ENCODE measurements at places on chromosomes 6 and 20.
A peak's percentile ranks its signal among the peaks of the same experiment; 100 is the strongest.

DNA sequence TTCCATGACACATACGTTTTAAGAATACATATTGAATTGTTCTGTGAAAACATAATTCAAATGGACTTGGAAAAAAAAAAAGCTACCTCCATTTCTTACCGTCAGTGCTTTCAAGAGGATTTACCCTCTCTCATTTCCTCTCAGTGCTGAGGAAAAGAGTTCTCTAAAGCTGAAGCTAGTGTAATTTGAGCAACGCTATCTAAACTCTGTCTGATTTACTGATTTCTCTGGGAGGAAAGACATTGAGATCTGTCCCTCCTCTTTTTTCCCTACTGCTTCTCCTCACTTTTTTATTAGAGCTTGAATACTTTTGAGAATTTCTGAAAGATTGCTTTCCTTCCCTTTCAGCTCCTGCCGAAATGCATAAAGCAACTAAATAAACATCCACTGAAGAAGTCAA is 41.2 kb upstream of the GRIK2 start:
- DNase-seq, result no peak

DNA sequence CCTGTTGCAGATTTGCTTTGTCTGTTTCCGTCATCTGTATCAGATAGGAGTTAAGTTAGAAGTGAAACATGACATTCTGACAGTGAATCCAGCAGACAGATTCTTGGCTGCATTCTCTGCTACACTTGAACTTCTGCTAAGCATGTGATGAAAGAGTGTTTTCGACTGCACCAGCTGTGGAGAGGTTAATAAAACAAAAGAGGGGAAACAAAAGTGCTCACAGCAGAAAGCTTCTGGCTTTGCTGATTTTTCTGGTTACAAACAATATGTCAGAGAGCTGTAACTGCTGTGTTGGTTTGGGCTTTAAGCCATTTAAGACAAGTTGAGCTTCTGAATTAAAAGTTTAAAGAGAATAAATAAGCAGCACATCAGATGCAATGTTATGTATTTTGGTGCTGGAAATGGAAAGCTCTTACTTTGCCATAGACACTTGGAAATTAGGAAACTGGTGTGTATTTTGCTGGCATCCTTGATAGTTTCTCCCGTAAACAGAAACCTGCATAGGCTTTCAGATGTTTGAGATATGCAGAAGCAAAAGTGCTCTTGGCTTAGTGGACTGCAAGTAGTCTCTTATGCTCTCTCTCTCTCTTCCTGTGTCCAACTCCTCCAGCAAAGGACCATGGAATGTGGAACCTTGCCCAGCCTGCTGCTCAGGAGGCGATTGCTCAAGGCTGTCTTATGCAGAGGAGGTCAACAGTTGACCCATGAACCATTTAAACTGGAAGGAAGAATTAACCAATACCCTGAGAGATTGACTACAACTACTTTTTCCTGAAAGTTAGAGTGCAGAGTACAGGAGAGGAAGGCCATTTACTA is 104.9 kb downstream of the RPS12 start:
- DNase-seq, result no peak

- no peak for DNase-seq
Measured at GRCh38 chr6:91144126-91144525, 557.3 kb upstream of the MAP3K7 start.

- no peak for DNase-seq
Measured at GRCh38 chr6:54428431-54428830, 120.2 kb downstream of the TINAG start.

DNA sequence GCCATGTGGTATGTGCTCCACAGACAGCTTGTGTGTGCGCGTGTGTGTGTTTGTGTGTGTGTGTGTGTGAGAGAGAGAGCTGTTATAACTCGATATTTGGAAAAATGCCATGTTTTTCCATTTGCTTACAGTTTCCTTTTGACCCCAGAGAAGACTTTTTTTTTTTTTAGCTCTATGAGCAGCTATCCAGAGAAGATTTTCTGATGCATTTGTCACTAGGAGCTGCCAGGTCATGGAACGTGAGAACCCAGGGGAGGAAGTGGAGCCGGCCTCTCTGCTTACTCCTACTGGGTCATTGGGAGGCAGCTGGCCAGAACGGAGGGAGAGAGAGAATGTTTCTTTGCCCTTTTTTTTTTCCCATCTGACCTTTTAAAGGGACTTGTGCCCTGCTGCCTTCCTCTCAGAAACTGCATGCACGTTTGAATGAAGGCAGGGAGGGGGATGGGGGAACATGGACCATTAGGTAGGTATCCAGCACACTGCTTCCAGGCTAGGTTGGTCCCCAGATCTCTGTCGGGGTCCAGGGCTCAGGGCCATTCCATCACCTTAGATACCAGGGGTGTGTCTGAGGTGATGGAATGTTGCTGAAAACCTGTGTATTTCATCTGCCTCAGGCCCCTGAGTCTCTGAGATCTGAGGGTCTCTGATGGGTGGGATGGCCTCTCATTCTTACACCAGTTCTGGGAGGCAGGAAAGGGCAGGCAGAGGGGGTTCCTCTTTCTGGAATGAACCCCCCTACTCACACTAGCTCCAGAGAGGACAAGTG is 11.2 kb upstream of the MRPS18A start:
- no peak for DNase-seq

- no peak for DNase-seq
Measured at GRCh38 chr20:43564455-43564854, 5.6 kb downstream of the SGK2 start.

DNA sequence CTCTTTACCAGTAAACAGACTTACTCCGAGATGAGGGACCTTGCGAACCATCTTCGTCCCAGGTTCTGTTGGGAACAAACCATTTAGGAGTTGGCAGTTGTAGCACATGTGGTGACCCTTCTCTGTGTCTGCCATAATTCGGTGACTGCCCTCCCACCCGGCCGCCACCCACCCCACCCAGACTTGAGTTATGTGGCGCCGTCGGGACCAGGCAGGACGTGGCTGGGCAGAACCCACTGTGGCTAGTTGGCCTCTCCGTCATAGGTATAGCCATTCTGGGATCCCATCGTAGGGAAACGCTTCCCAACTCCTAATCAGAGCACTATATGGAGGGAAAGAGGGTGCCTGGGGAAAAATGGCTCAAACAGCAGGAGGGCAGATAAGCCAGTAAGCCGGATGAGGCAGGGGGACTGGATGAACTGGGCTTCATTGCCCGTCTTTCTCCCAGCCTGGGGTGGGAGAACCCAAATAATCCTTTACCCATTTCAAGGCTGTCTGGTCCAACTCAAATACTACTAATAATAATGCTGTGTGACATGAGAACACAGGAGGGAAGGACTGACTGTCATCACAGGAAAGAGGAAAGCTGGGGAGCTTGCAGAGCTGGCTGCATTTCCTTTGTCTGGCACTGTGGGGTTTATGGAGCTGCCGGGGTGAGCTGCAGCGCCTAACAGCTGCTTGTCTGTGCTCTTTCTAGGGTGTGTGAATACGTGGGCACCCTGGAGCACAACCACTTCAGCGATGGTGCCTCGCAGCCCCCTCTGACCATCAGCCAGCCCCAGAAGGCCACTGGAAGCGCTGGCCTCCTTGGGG is 73.0 kb upstream of the PBOV1 start:
- no peak for DNase-seq

DNA sequence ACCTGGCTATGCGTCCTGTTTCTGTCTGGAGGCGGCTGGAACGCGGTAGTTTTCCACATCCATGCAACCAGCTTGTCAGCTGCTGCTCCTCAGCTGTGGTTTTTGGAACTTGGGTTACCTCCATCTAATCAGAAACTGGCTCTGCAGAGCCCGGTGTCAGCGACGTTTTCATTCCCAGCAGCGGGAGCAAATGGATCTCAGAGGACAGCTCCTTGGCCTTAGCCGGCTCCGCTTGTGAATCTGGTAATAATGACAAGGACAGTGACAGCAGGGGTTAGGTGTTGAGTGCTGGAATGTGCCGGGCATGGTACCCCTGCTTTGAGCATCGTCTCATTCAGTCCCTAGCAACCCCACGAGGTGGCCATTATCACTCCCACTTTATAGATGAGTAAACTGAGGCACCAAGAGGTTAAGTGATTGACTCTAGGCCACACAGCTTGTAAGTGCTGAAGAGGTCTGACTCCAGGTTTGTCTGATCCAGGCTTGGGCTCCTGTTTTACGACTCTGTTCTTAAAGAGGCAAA is 1.3 kb downstream of the SLCO4A1 start:
- DNase-seq, result no peak

DNA sequence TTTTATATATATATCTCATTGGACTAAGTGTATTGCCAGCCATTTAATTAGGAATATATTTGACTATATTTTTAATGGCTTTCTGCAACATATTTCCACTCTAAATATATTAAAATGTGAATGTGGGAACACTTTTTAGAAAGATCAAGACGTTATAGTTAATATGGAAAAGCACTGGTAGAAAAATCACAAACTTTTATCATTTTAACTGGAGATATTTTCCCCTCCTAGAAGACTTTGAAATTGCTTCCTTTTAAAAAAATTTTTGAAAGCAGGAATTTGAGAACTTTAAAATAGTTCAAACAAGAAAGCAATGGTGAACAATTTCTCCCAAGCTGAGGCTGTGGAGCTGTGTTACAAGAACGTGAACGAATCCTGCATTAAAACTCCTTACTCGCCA is at the start of gene TAAR9:
Gene TAAR9, plus strand, starts transcription at position 301 of the 400 bp plus-strand sequence. Its CDS starts 13 bp downstream, at position 314.
- no peak for DNase-seq

DNA sequence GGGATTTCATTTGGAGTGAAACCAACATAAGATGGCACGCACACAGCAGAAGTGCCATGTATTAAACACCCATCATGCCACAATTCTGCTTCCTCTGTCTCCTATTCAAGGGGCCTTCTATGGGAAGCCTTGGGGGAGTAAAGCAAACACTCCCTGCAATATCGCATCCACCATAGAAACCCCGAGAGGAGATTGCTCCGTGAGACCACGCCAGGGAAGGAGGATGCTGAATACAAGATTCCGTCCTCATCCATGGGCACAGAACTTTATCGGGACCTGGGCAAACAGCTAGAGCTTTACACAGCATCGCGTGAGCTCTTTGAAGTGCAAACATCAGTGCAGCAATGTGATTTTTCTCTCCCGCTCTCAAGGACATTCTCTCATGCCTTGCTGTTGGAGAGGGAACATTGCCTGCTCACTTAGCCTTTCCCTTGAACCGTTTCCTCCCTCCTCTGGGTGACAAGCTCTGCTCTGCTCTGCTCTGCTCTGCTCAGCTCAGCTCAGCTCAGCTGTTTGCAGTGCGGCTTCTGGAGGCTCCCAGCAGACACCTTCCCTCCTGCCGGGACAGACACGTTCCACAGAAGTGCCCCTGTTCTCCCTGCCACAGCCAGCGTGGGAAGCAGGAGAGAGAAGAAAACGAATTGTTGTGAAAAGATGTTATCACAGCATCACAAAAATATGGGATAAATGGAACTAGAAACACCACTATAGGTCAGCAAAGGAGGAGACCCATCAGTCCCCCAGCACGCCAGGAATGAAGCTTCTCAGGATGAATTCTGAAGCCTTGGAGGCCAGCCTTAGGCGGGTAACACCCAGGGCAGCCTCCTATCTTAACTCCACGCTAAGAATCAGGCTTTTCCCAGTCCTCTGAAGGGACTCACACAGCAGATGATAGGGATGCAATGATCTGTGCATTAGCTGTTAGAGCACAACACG is 48.2 kb downstream of the RNASET2 start:
- peak; percentile 58 for DNase-seq

- DNase-seq, result no peak
Measured at GRCh38 chr6:48426636-48427035, 315.6 kb upstream of the PTCHD4 start.

DNA sequence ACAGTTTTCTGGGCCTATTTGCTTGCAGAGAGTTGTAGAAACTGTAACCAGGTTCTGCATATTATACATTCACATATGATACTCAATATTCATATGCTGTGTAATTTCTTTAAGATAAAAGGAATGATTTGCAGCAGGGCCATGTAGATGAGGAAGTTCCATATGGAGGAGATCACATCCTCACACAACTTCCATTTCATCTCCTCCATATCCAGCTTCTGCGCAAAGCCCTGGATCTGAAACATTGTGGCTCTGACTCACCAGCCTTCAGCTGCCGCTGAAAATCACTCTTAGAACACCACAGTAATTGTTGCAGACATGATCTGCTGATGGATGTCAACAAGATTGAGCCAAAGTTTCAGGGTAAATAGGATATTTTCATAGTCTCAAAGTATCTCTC is 57.7 kb downstream of the PXDC1 start:
- DNase-seq, result no peak

DNA sequence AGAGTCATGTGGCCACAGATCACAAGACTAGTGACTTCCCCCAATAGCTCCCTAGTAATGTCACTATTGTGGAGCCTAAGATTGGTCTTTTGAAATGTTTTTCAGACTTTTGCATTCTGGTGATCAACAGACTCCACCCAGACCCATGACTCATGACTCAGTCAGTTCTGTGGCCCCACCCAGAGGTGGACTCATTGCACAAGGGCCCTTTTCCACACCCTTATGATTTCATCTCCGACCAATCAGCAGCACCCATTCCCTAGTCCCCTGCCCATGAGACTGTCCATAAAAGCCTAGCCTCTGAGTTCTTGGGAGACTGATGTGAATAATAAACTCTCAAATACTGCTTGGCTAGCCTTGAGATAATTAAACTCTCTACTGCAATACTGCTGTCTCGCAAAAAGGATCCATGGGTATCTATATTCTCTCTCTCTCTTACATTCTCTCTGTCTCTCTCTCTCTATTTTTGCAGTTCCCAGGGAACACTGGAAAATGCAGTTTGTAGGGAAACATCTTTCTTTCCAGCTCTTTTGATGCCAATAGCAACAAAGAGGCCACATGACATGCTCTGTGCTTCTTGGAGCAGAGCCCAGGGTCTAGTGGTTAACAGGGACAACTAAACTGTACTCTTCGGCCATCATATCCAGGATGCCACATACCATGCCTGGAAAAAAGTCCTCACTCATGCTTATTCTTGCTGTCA is 71.3 kb upstream of the IYD start:
- DNase-seq, result no peak

GRCh38 chr6:28124971-28125353 is 553 bp downstream of the ZSCAN16 start:
- DNase-seq, result no peak

- no peak for DNase-seq
Measured at GRCh38 chr6:129276986-129277385, 394.0 kb downstream of the LAMA2 start.

GRCh38 chr6:11307226-11307625 is 74.8 kb upstream of the NEDD9 start:
- DNase-seq, result no peak

DNA sequence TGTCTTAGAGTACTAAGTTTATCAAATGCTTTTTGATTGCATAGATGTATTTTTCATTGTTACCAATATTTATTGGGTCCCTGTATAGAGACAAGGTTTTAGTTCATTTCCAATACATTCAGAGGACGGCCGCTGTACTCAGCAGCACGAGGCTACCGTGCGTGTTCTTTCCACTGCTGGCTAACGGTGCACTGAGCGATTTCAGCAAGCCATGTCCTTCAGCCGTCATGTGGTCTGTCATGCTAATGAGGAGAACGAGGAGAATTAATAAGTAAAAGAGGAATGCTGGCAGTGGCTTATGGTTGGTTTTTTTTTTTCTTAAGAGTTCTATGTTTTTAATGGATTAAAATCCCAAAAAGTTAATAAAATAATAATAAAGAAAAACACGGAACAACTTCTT is 253.6 kb downstream of the ARID1B start:
- DNase-seq, result no peak
